ENCODE measurements at places on chromosomes 11 and 22.

DNA sequence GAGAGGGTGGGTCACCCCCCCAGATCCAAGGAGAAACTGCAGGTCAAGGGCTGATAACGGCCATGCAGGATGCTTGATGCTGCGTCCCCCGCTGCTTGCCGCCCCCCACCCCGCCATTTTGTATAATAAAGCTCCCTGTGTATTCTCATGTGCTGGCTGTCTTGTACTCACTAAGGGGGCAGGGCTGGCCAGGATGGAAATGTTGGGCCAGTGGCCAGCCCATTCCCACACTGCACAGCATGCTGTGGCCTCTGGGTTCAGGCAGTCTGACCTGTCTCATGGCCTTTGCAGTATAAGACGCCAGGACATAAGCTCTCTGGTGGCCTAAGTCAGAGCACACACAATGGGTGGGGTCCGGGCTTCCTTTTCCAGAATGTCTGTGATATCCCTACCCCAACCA is 421 bp upstream of the PRR33 start:
- DNase-seq, result no peak

DNA sequence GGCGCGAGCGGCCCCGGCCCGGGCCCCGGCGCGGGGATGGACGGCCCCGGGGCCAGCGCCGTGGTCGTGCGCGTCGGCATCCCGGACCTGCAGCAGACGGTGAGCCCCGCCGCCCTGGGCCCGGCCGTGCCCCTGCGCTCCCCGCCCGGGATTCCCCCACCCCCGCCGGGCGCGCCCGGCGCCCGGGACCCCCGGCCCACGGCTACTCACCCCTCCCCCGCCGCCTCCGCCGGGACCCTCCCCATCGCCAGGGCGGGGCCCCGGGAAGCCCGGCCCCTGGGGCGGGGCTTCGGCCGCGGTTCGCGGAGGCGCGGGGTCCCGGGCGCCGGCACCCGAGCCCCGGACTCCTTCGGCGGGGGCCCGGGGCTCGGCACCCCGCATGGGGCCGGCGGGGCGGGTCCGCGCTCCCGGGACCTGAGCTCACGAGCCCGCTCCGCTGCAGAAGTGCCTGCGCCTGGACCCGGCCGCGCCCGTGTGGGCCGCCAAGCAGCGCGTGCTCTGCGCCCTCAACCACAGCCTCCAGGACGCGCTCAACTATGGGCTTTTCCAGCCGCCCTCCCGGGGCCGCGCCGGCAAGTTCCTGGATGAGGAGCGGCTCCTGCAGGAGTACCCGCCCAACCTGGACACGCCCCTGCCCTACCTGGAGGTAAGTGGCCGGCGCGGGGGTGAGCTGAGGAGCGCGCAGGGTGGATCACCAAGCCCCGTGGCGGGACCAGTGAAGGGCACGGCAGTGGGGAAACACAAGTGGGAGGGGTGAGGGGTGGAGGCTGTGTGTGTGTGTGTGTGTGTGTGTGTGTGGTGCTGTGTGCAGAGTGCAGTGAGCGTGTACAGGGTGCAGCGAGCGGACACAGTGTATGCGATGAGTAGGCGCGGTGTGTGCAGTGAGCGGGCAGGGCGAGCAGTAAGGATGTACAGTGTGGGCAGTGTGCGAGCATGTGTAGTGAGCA is 2.3 kb downstream of the SHANK3 start:
- no peak for DNase-seq

DNA sequence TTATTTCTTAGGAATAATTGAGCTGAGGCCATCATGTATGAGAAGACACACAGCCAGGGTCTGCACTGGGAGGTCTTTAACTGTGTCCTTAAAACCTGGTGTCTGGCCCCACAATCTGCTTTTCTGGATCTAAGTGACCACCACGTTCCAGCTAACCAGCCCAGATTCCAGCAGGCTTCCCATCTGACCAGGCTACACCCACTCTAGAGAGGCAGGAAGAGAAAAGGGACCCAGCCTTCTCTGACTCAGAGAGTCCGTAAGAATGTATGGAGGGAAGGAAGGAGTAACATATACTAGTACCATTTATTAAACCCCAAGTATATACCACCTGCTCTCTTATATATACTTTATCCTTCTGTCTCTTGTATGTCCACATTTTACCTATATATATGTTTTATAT is 80.1 kb downstream of the LDLRAD3 start:
- no peak for DNase-seq

DNA sequence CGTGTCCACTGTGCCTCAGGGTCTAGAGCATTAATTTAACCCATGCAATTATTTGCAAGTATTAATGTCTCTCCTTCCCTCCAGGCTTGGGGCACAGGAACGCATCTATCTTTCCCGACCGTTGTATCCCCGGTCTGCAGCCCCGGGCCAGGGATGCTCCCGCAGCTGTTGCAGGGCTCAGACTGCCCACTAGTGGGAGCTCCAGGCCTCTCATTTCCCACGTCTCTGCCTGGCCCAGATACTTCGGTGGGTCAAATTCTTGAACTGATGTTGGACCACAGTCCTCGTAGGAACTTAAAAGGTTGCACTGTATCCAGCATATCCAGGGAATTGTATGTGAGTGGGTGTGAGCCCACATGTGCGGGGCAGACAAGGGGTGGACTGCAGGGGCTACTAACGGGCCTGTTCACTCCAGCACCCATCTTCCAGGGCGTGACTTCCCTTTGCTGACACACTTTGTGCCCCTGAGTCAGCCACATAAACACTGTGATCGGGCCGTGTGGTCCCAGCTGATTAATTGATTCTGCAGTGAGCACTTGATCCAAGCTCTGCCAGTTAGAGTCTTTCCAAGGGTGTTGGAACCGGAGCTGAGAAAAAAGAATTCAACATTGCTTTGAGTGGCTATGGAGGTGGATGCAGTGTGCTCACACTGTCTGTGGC is 451.3 kb downstream of the TBC1D22A start:
- no peak for DNase-seq

- no peak for DNase-seq
Measured at GRCh38 chr22:42336527-42337227, 66.2 kb upstream of the TCF20 start.

DNA sequence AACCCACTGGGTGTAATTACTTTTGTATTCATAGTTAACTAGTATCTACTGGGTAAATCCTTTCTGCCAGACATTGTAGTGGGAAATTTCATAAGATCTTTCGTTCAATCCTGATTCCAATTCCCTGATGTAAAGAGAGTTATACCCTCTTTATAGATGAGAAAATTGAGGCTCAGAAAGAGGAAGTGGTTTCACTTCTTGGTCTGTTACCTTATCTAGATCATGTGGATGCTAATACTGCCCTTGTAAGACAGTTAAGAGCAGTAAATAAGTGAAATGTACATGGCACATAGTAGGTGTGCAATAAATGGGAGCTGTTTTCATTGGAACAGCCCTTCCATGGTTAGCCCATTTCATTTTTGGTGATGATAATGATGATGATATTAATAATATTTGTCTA is 46.7 kb downstream of the TIMP3 start:
- no peak for DNase-seq

GRCh38 chr11:32531528-32531927 is 52.1 kb upstream of the EIF3M start:
- DNase-seq, result no peak

DNA sequence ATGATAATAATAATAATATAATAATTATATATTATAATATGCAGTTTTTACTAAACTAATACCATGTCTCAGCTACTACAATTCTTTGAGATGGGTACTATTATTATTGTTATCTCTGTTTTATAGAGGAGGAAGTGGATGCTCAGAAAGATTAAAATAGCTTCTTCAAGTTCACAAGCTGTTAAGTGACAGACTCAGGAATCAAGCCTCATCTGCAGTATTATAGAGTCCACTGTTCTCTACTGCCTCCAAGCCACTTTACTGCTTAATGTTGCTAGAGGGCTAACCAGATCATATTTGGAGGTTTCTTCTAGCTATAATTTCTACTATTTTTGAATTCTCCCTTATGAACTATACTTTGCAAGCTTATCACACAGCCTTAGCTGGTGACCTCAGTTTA is 62.7 kb downstream of the CSTPP1 start:
- no peak for DNase-seq

GRCh38 chr11:73949912-73950311 is 914 bp upstream of the DNAJB13 start:
- DNase-seq, result no peak

- no peak for DNase-seq
Measured at GRCh38 chr22:39229688-39230260, 15.0 kb downstream of the PDGFB start.

GRCh38 chr11:107331728-107332127 is 125.9 kb downstream of the CWF19L2 start:
- no peak for DNase-seq

DNA sequence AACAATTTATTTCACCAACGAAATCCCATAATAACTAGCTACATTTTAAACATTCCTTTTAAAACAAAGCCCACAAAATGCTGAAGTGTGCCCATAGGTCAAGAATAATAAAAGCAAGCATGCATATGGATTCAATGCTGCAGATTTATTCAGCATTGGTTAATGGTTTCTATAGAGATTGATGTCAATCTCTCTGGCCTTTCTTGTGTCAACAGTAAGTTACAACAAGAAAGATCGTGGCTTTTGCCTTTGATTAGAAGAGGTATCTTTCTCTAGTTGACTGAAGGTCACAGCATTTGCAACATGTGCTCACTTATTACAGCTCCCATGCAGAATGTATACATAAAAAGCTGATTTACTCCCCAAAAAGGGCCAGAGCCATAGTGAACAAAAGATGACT is 1.4 kb upstream of the SOX6 start:
- no peak for DNase-seq

- no peak for DNase-seq
Measured at GRCh38 chr11:37788141-37788877, 1190.3 kb upstream of the RAG2 start.

- DNase-seq, result no peak
Measured at GRCh38 chr11:7905961-7906429, 25.1 kb downstream of the OR10A6 start.

- DNase-seq, result no peak
Measured at GRCh38 chr22:38050720-38051119, 6.5 kb upstream of the PICK1 start.

- DNase-seq, result no peak
Measured at GRCh38 chr22:40606306-40606705, 30.2 kb downstream of the MRTFA start.
